Muscle of leg (tissue), 16 donors: ENCODE measurements at places on chromosomes 1 and 21.

DNA sequence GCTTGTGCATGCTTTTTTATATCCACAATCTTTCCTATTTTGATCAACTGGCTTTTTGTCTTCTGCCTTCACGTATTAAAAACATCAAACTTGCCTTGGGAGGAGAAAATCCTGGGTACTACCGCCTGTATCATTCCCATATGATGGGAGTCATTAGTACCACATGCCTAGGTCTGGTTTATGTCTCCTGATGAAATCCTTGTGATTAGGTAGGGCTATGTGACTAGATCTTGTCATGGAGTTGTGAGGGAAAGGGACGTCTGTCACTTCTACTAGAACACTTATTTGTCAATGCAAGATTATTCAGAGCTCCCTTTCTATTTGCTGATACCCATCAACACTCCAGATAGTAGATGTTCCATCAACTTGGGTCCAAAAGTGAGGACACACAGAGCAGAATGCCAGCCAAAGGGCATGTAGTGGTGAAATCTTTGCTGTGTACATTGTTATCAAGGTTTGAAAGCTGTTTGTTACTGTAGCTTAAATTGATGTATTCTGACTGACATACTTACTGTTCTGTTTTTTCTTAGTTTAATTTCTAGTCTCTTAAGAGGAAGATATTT lies 621.8 kb upstream of the NR5A2 start:
- no peak for DNase-seq

- DNase-seq, result peak; percentile 92
These were observed 31.2 kb downstream of the PIK3C2B start for GRCh38 chr1:204463125-204464060.

- DNase-seq, result peak; percentile 44
These were observed 156.2 kb downstream of the TGFBR3 start for GRCh38 chr1:91729621-91730358.

- DNase-seq, result no peak
These were observed 262.1 kb downstream of the PTPRU start for GRCh38 chr1:29498126-29499103.

GRCh38 chr1:44831516-44831915 lies 11.5 kb downstream of the PTCH2 start:
- no peak for DNase-seq

DNA sequence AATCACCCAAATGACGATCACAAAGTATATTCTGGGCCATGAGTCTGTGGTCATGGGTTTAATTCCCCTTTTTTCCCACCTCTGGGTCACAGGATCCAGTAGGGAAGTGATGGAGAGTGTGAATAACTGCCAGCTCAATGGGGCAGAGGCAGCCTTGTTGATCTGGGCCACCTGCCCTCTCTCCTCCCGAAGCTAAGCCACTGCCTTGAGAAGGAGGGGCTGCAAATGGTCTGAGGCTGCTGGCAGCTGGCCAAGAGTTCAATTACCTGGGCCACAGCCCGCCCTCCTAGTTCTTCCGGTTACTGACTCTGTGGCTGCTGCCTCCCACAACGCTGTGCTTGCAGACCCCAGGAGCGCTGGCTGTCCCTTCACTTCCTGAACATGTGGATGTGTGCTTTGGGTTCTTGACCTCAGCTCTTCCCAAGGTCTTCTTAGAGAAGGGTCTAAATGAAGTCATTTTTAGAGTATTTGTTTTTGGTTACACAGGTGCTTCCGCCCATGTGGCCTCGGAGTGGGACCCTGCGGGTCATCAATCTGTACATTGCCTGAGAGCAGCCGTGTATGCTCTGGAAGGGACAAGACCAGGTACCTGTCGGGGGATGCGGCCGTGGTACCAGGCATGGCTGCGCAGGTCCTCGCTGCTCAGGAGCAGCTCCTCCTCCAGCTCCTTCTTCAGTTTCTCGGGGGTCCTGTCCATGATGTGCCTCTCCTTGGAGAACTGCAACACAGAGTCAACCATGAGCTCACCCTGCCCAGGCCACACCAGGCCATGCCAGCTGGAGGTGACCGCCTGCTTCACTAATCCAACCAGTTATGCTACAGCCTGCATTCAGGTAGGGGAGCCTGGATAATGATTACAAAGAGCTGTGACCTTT lies 89.7 kb downstream of the BCAR3 start:
- peak; percentile 56 for DNase-seq

GRCh38 chr1:46137916-46138315 lies 5.5 kb upstream of the PIK3R3 start:
- DNase-seq, result peak; percentile 41

GRCh38 chr1:54413295-54413694 lies 7.1 kb upstream of the SSBP3 start:
- DNase-seq, result peak; percentile 85

DNA sequence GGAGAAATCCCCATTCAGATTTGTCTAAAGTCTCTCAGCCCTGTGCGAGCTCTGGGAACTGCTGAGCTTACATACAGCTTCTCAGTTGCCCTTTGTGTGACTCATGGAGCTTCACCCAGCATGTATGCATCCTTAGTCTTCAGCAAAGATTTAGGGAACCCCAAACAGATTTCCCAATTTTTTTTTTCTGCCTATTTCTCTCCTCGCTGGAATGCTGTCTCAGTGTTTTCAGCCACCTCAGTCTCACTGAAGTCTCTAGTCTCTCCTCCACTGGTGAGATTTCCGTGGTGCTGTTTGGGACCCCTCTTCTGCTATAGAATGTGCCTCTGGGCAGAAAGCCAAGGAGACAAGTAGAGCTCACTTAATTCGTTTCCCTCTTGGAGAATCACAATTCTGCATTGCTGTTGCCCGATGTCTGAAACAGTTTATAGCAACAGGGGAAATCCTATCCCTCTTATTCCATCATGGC lies 28.1 kb upstream of the TXLNA start:
- DNase-seq, result peak; percentile 90

DNA sequence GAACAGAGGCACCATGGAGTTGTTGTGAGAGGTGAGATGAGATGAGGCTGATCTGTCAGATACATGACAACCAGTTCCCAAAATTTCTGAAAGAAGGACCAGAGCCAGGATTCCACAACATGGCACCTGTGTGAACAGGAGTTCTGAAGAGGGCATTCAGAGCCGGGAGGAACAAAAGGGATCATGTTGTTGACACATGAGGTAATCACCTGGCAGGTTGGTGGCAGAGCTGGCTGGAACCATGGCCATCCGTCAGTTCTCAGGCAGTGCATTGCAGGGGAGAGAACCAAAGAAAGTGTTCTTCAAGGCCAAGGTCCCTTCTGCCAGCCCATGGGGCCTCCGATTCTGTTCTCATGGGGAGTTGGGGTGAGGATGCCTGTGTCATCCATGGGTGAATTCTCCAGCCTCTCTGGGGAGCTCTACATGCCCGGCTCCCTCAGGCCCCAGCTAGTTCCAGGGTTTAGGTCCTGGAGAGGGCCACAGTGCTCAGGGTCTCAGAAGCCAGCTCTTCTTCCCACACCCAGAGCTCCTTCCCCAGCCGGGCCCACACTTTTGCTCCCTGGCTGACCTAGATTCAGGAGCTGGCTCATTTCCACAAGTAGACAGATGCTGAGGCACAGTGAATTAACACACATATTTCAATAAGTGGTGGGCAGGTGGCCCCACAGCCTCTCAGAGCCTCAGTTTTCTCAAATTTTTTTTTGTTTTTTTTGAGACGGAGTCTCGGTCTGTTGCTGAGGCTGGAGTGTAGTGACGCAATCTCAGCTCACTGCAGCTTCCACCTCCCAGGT lies 49.1 kb upstream of the CTPS1 start:
- peak; percentile 23 for DNase-seq

DNA sequence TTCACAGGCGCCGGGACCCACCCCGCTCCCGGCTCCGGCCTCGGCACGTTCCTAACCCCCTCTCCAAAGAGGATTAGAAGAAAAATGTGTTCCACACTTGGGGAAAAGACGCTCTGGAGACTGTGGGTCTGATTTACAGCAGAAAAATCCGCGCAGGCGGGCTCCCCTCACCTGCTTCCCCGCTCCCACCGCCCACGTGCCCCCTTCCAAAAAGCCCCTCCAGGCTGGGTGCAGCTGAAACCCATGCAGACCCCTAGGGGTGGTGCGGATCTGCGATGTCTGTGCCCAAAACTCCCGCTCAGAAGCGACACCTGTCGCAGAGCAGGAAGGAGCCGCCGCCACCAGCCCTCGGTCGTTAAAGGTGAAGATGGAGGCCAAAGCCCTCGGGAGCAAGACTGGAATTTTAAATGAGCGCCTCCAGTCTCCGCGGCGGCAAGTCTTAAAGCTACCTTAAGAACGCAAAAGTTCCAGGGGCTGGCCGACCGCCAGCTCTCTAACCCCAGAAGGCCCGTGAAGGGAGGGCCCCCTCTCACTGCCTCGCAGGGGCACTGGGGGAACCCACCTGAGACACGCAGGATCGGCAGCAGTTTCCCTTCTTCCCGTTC lies 688 bp upstream of the CHD5 start:
- DNase-seq, result no peak

- peak; percentile 18 for DNase-seq
These were observed 1.1 kb downstream of the RYR2 start for GRCh38 chr1:237042892-237043576.

- no peak for DNase-seq
These were observed 27.9 kb downstream of the CDCP2 start for GRCh38 chr1:54124906-54125305.

GRCh38 chr1:202861420-202862132 lies 27.4 kb downstream of the RABIF start:
- peak; percentile 92 for DNase-seq

- no peak for DNase-seq
These were observed 74.6 kb upstream of the TENT5C start for GRCh38 chr1:117531222-117531621.

- no peak for DNase-seq
These were observed 167.5 kb downstream of the ATG4C start for GRCh38 chr1:62951428-62951827.

- no peak for DNase-seq
These were observed 304.3 kb upstream of the ESRRG start for GRCh38 chr1:217027403-217028080.

DNA sequence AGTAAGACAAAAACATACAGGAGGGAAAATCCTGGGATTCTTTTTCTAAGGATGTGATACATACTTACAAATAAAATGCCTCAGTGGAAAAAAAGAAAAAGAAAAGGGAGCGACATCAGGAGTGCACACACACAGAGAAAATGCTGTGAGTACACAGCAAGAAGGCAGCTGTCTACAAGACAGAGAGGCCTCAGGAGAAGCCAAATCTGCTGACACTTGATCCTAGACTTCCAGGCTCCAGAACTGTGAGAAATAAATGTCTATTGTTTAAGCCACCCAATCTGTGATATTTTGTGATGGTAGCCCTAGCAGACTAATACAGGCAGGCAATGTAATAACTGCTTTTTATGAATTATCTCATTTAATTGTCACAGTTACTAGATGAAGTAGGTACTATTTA lies 17.0 kb upstream of the TRIM45 start:
- DNase-seq, result peak; percentile 34

GRCh38 chr1:160061369-160062229 lies 8.4 kb downstream of the KCNJ10 start:
- DNase-seq, result no peak

GRCh38 chr1:60571811-60572210 lies 498.2 kb upstream of the C1orf87 start:
- DNase-seq, result no peak

GRCh38 chr1:41856944-41857285 lies 61.8 kb downstream of the HIVEP3 start:
- peak; percentile 54 for DNase-seq

DNA sequence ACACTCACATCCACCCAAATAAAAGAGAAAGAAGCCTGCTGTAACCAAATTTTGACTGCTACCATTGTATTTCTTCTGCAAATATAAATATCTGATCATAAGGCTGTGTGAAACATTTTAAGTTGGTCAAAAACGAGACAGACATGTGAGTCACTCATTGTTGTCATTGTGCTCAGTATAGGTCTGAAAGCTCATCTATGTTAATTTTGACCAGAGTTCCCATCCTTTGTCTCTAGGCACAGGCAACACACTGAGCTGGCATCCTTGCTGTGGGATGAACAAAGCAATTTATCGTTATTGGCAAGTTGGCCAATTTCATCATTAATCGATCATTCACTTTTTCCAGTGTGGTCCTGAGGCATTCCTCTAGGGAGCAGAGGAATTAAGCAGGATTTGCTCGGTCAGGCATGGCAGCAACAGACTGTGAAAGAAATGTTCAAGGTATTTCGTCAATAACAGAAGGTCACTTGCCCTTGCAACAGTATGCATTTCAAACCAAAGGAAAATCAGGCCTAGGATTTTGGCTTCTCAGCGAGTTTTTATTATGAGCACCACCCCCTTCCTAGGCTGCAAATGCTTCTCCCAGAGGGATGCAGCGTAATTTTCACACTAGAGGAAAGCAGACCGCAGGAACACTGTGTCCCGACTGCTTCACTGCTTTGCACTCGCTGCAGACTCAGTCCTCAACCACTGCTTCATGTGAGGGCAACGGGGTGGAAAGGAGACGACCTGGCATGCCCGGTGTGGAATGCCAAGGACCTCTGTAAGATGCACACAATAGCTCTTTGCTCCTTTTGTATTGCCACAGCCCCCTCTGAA lies 87.9 kb upstream of the SMYD2 start:
- DNase-seq, result peak; percentile 18

- DNase-seq, result peak; percentile 56
These were observed 23.6 kb downstream of the ATP2B4 start for GRCh38 chr1:203649999-203650836.

DNA sequence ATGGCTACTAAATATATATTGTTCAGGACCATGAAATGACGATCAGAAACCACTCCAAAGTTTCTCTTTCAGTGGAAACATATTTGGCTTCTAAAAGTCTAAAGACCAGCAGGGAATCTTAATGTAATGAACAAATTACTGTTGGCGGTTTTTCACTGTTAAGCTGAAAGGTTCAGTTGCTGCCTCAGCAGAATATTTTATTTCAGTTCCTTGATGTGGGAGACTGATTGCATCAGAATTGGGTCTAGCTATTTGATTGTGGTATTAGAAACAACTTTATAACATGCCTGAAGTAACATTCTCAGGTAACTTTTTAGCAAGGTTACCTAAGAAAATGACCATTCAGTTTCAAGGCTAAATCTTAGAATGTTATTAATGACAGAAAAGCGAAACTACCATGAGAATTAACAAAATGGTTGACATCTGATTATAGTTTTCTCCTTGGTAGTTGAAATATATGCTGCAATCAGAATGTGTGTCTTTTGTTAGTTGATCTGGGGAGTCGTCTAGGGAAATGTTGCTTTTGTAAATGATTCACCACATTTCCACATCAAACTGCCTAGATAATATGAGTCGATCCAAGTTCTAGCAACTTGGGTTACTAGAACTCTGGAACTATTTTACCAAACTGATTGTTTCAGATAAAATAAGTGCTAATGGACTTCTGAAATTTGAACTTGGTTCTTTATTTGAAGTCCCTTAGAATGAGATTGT lies 200.4 kb downstream of the HMCN1 start:
- DNase-seq, result no peak

- no peak for DNase-seq
These were observed 661 bp downstream of the GBP4 start for GRCh38 chr1:89198081-89198480.

DNA sequence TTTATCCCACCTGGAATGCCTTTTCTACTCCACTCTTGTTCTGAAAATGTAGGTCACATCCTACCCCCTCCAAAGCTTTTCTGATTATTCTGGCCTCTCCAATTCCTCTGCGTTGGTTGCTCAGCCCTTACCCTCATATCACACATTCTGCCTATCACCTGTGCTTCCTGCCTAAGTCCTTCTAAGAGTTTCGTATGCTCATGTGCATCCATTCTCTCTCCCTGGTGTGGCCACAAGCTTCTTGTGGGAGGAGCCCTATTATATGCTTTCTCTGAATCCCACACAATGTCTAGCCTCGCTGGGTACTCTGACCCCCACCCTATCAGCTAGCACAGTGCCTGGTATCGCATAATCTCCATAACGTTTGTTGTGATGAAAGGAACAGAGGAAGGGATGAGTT lies 54.2 kb downstream of the CD58 start:
- no peak for DNase-seq

- no peak for DNase-seq
These were observed 4.9 kb downstream of the DAB1 start for GRCh38 chr1:57418971-57419370.
